ENCODE measurements at places on chromosomes 7 and 10.

DNA sequence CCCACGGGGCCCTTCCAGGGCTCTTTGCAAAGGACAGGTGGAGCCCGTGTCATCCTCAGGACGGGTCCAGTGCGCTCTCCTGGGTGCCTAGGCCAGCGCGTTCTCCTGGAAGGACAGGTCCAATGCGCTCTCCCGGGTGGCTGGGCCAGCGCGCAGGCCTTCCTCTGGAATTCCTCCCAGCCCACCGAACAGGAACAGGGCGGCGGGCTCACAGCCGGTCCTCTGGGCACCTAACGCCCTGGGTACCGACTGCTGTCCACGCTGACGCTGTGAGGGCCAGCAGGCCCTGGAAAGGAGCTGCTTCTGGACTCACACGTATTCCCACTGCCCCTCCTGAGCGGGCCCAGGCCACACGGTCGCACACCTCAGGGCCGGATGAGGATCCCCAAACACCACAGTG lies 49.3 kb downstream of the STK32C start:
- no peak for DNase-seq

DNA sequence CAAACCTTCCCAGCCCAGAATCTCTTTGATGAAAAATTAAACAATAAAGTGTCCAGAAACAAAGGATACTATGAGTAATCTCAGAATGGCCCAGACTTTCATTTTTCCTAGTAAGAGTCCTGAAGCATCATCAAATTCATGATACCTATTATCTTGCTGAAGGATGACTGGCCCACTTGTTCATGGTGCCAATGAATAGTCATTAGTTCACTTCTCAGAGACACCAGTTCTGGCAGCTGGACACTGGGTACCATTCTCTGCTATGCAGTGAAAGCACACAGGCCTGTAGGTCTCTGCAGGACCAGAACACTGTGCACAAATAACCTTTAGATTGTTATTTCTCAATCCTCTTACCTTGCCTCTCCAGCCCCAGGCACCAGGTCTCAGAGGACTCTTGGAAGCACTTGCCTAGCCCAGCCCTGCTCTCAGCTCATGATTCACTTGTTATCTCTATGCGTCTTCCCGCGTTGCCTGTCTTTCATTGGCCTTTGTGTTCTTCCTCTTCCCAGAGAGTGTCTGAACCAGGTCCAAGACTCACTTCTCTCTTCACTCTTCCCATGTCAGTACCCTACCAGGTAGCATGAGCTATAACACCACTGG lies 98.1 kb upstream of the AGBL3 start:
- no peak for DNase-seq

DNA sequence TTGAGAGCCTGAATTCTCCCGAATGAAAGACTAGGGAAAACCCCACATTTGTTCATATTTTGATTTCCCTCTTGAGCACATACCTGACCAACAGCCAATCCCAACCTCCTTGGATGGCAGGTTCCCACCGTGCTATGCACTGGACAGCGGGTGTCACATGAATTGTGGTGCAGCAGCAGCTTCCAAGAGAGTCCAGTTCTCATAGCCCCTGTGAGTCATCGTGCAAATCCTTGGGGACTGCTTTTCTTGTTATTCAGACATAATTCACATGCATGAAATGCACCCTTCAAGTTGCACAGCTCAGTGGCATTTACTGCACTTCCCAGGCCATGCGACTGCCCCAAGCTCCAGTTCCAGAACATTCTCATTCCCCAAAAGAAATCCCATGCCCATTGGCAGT lies 67.8 kb upstream of the PPP2R2D start:
- no peak for DNase-seq

DNA sequence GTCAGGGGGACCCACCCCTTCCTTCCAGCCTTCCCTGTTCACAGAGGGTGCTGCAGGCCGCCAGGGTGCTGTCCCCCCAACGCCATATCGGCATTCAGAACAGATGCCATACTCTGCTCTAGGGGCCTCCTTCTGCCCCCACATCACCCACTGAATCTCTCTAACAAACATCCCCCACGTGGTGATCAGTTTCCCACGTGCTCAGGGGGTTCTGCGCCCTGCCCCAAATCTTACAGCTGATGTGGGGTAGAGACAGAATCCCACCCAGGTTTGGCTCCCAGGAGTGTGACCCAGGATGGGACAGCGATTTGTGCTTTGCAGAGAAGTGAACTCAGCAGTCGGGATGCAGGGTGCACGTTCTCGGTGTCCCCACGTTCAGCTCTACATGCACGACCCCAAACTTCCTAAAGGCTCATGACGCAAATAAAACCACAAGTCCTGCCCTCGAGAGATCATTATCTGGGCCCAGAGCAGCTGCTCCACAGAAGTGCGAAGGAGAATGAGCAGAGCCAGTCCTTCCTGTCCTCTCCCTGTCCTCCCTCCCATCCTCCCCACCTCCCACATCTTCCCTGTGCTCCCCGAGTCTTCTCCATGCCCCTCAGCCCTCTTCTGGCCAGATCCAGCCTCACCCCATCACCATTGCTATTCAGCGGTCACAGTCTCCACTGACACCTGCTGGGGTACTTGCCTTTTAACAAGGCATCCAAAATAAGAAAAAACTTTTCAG lies 423.4 kb downstream of the DNAJB6 start:
- no peak for DNase-seq

DNA sequence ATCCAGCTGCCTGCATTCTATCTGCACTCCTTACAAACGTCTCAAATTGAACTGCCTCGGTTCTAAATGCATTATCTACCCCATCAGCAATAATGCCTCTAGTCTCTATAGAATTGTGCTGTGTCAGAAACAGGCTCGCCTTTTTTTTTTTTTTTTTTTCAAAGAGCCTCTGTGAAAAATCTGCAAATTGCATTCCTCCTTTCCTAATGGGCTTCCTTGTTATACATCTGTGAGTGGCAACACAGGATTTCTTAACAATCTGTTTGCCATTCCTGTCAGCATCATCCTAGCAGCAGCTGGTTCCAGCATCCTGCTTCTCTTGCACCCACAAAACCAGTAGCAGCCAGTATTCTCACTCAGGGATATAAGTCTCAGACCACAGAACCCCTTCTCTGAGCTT lies 413.5 kb upstream of the SEMA3D start:
- DNase-seq, result no peak

GRCh38 chr7:90579181-90579688 lies 16.9 kb upstream of the CDK14 start:
- DNase-seq, result no peak

GRCh38 chr7:124777268-124777667 lies 11.7 kb upstream of the GPR37 start:
- no peak for DNase-seq

DNA sequence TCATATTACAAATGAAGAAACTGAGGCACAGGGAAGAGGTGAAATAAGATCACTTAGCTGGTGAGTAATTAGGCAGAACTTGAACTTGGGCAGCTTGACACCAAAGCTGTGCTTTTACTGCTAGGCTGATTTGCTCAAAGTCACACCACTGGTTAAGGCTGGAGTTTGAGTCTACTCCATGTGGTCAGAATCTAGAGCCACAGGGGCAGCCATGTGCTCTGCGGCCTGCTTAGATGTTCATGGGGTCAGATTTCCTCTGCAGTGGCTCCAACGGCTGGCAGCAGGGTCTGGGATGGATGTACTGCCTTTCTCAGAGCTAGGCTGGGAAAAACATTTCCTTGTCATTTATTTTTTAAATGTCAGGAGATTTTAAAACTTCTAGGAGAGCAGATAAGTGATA lies 417.5 kb downstream of the KCNMA1 start:
- no peak for DNase-seq

DNA sequence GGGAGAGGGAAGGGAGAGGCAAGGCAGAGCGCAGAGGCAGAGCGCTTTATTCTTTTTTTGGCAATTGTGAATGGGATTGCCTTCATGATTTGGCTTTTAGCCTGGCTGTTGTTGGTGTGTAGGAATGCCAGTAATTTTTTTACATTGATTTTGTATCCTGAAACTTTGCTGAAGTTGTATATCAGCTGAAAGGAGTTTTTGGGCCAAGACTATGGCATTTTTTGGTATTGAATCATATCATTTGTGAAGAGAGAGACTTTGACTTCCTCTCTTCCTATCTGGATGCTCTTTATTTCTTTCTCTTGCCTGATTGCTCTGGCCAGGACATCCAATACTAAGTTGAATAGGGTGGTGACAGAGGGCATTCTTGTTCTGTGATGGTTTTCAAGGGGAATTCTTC lies 291.3 kb downstream of the REEP3 start:
- DNase-seq, result no peak

DNA sequence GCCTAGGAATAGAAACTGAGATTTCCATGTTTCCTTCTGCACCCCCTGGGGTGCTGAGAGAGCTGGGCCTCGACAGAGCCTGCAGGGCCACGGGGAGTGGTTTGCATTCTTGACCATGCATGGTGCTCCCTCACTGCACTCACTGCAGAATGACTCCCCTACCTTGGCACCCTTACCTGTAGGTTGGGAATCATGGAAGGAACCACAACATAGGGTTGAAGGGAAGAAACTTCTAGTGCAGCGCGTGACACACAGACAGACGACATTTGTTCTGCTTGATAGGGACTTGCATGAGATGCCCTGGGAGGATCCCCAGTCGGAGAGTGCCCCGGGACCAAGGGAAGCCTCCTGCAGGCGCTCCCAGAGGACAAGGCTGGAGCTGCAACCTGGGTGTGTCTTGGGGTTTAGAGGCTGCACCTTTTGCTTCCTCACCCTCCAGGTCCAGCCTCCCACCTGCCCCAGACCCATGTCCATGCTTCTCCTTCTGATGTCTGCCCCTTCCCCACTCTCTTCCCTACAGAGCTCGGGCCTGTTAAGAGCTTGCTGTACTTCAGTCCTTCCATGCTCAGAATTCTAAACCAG lies 245.2 kb downstream of the ABCA13 start:
- DNase-seq, result no peak

GRCh38 chr10:104353325-104354048 lies at the start of gene CFAP58:
Gene CFAP58, plus strand, starts transcription at chr10:104353833. Its CDS starts 65 bp downstream, at chr10:104353898.
- peak; percentile 88 for DNase-seq
